ENCODE measurements at places on chromosomes 3 and 15.

- DNase-seq: no peak
Measured at GRCh38 chr3:55756976-55757375, 269.9 kb upstream of the WNT5A start.

DNA sequence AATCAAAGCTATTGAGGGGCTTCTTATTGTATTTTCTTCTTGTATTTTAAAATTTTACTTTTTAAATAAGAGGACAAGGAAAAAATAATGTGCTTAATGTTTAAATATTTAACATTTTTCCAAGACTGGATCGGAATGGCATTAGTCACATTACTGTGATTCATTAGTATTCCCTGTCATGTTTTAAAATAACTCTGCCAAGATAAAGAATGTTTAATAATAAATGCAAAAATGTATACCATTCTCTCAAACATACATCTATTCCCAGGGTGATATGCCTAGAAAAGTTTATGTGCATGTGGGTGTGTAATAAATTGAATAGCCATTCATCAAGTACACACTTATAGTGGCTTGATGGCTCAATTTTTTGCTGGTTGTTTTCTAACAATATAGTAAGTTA is 936.1 kb downstream of the PLOD2 start:
- no peak for DNase-seq

DNA sequence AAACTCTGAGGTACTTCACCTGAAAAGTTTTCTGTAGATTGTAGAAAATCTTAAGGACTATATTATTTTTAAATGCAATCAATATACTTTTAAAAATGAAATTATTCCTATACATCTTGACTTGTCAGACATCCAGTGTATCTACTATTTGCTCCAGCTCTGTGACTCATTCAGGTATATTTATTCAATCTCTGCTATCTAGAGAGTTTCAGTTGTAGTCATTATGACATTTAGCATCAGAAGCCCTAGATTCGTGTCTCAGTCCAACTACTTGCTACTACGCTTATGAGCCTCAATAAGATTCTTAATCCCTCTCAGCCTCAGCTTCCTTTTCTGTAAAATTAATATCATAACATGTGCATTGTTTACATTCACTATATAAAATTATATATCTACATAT is 22.3 kb upstream of the EIF1B start:
- no peak for DNase-seq

DNA sequence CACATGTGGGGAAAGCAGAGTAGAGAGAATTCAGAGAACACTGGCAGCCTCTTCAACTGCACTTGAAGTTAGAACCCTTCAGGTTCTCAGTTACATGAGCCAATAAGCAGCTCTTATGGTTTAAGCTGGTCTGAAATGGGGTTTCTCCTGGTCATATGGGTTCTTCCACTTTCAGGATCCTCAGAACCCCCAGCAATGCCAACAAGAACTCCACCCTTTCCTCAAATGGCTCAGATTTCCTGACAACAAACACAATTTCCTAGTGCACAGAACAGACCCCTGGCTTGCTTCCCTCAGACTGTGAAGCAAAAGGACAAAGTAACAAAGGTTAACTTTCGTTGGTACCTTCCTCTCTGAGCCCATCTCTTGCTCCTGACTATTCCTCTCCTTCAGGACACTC is 23.9 kb upstream of the FRMD4B start:
- no peak for DNase-seq

DNA sequence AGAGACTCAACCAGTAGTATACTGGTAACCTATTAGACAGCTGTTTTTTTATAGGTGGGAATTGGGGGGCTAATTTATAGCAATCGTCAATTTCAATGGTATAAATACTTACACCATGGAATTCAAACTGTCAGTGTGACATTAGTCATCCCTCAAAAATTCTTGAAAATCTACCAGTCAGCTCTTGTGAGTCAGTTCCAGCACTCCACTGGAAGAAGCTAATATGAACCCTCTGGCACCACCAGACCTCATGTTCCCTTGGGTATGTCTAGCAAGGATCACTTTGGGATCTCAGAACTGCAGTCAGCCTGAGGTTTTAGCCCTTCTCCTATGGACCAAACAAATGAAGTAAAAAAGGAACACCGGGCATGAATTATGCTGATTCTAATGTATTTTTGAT is 11.8 kb upstream of the UACA start:
- no peak for DNase-seq

GRCh38 chr3:28150465-28151206 is 90.8 kb upstream of the CMC1 start:
- DNase-seq: no peak

GRCh38 chr3:177597311-177598096 is 400.2 kb upstream of the TBL1XR1 start:
- no peak for DNase-seq

GRCh38 chr3:13645801-13646637 is 97.1 kb downstream of the FBLN2 start:
- DNase-seq: no peak

GRCh38 chr3:20346369-20346768 is 160.4 kb upstream of the SGO1 start:
- DNase-seq: no peak

All from stimulated activated CD8-positive, alpha-beta memory T cell treated with anti-CD3 and anti-CD28 coated beads, Interleukin-4, amount 100 ng/mL, for 1 hour (primary cell).